ENCODE measurements at places on chromosomes 3 and 15. TPM values are rescaled to one million over a fixed set of nuclear protein-coding genes. Genes with fewer than 3 reads are reported as not detected.
A peak's percentile ranks its signal among the peaks of the same experiment; 100 is the strongest.

DNA sequence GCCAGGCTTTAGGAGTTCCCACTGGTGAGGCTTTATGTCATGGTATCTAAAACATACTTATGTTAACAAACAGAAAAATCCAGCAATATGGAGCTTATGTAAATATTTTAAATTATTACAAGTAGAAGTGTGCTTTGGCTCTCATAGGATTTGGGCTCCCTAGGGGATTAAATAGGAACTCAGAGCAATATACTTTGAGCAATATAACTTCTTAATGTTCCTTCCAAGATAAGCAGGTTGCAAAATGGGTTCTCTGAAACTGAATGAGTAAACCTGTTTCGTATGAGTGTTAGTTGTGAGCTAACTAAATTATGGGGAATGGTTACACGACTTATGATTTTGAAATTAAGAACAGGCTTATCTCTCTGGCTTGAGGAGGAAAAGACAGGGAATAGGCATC lies 366.1 kb upstream of the ZNF385D start:
- H3K36me3 ChIP-seq, result no peaks in the 10 kb centered on the region
- no peaks in the 10 kb centered on the region for H3K27me3 ChIP-seq
- no peak overlapping the region for H3K4me3 ChIP-seq
- no peak for DNase-seq

GRCh38 chr3:36416599-36416998 lies 36.3 kb downstream of the STAC start:
- no peaks in the 10 kb centered on the region for H3K4me1 ChIP-seq
- DNase-seq, result no peak
- no peaks in the 10 kb centered on the region for H3K27me3 ChIP-seq

THSD4 gene
- total RNA-seq, result 71.2 TPM

DNA sequence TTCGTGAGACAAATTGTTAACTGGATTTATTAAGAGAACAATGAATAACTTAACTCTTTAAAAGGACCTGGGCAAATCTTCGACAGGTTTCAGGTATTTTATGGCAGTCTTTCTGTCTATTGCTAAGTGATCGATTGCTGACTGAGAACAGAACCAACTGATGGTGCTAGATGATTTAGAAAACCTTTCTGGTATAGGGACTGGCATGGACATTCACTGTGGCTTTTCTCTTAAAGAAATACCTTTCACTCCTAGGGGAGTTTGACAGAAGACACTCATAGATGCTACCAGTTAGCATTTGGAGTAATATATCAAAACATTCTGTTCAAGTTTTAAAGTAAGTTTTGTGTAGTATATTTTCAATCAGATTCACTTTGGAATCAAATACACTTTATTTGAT lies 654 bp downstream of the PPARG start:
- H3K36me3 ChIP-seq, result no peaks in the 10 kb centered on the region
- H3K27me3 ChIP-seq, result no peaks in the 10 kb centered on the region
- peak overlapping the region; percentile 83 for H3K4me3 ChIP-seq
- H3K4me1 ChIP-seq, result no peaks in the 10 kb centered on the region
- no peak for DNase-seq

DNA sequence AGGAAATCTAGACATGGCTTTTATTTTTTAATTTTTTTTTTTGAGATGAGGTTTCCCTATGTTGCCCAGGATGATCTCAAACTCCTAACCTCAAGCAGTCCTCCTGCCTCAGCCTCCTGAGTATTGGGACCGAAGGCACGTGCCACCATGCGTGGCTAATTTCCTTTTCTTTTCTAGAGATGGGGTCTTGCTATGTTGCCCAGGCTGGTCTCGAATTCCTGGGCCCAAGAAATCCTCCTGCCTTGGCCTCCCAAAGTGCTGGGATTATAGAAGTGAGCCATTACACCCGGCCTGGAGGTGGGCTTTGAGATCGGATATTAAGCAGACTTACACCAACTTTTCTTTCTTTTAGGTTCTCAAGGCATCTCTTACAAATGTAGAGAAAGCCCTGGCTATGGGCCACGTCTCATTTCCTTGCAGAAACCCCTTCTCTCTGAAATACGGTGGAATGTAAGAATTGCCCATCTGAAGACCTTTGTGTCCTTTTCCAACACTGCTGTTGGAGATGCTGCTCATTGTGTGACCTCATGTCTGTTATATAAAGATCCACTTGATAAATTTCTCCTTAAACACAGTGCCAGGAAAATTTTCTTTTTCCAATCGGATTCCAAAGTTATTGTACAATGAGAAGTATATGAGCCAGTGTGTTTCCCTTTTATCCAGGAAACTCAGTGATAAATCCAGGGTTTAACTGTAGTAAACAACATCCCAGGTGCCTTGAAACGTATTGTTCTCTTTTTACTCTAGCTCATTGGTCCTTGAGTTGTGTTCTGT lies 36.8 kb upstream of the CFAP161 start:
- H3K4me1 ChIP-seq, result no peaks in the 10 kb centered on the region
- H3K4me3 ChIP-seq, result no peak overlapping the region
- no peak for DNase-seq

ALS2CL gene
- total RNA-seq, result 25.2 TPM

CPLX3 gene
- total RNA-seq, result not detected

CAPN3 gene
- 19.8 TPM for total RNA-seq

DNA sequence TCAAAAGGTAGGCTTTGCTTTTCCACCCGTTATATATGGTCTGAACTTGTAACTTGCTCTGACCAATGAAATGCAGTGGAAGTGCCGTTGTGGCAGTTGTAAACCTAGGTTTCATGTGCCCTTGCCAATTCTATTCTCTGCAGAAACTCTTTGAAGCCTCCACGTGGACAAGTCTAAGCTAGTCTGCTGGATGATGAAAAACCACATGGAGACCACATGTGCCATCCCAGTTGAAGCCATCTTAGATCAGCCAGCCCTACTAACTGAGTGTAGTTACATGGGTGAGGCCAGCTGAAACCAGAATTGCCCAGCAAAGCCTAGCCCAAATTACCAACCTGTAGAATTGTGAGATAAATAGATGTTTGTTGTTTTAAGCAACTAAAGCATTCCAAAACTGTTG lies 183.7 kb upstream of the KCNH8 start:
- no peak overlapping the region for H3K27ac ChIP-seq
- no peaks in the 10 kb centered on the region for H3K36me3 ChIP-seq
- H3K4me3 ChIP-seq, result no peak overlapping the region

- no peaks in the 10 kb centered on the region for H3K27me3 ChIP-seq
- H3K4me1 ChIP-seq, result no peaks in the 10 kb centered on the region
- no peak overlapping the region for H3K27ac ChIP-seq
- H3K36me3 ChIP-seq, result no peaks in the 10 kb centered on the region
Observed at GRCh38 chr3:82633319-82633718, 871.9 kb upstream of the GBE1 start.

DPH6 gene
- total RNA-seq, result 34.8 TPM

GOLGA6L7 gene
- not detected for total RNA-seq

GRCh38 chr15:30953183-30953582 lies 38.2 kb downstream of the MTMR10 start:
- H3K27ac ChIP-seq, result no peak overlapping the region
- no peak overlapping the region for H3K4me3 ChIP-seq
- no peak for DNase-seq
- H3K36me3 ChIP-seq, result peaks cover 77% of the 10 kb centered on the region
- H3K27me3 ChIP-seq, result no peaks in the 10 kb centered on the region

DNA sequence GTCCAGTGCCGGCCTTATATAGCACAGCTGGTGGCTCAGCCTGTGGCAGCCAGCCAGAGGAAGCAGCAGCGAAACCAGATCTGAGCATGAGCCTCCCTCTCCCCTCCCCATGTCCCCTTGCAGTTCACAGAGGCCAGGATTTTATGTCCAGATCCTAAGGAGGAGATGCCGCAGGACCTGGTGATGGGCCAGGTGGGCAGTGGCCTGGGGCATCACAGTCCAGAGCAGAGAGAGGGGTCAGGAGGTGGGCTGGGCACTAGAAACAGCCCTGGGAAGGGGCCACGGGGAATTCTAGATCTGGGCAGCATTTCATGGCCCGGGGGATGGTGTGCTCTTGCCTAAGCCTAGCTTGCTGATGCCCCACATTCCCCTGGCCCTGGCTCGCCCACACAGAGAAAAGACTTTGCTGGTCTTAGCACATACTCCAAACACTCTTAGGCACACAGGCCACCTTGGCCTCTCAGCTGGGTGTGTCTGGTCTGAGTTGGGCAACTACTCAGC lies 259 bp upstream of the CILP start:
- H3K36me3 ChIP-seq, result no peaks in the 10 kb centered on the region
- H3K4me3 ChIP-seq, result no peak overlapping the region
- no peaks in the 10 kb centered on the region for H3K4me1 ChIP-seq
- no peak overlapping the region for H3K27ac ChIP-seq
- DNase-seq, result no peak

GRCh38 chr3:150221904-150222523 lies 186.1 kb upstream of the TSC22D2 start:
- no peaks in the 10 kb centered on the region for H3K27me3 ChIP-seq
- DNase-seq, result no peak
- H3K36me3 ChIP-seq, result no peaks in the 10 kb centered on the region
- no peak overlapping the region for H3K4me3 ChIP-seq
- no peak overlapping the region for H3K27ac ChIP-seq
- H3K4me1 ChIP-seq, result peaks cover 10% of the 10 kb centered on the region

DNA sequence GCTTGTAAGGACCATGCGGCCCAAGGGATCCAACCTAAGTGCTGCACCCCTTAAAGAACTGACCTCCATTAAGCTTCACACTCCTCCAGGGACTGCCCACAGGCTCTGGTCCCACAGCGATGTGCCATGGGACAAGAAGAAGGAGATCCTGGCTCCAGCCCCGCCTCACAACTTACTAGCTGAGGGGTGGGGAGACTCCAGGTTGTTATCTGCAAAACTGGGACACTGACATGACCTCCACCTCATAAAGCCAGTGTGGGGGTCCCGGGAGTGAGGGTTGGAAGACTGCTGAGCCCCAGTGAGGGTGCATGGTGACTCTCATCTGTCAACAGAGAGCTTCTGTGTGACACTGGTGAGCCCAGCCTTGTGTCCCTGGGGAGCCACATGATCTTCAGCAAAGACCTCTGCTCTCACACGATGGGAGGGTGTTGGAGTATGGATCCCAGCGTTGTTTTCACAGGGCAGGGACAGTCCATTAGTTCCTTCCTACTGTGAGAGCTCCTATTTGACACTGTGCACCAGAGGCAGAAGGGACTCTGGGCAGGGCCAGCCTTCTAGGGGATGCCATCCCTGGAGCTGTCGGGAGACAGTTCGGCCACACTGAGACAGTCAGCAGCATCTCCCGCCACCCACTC lies 26.7 kb downstream of the EAF1 start:
- no peak for DNase-seq
- no peaks in the 10 kb centered on the region for H3K27me3 ChIP-seq
- H3K4me3 ChIP-seq, result no peak overlapping the region
- H3K27ac ChIP-seq, result no peak overlapping the region
- peaks cover 4% of the 10 kb centered on the region for H3K36me3 ChIP-seq
- H3K4me1 ChIP-seq, result no peaks in the 10 kb centered on the region

IMPG2 gene
- 0.21 TPM for total RNA-seq

DNA sequence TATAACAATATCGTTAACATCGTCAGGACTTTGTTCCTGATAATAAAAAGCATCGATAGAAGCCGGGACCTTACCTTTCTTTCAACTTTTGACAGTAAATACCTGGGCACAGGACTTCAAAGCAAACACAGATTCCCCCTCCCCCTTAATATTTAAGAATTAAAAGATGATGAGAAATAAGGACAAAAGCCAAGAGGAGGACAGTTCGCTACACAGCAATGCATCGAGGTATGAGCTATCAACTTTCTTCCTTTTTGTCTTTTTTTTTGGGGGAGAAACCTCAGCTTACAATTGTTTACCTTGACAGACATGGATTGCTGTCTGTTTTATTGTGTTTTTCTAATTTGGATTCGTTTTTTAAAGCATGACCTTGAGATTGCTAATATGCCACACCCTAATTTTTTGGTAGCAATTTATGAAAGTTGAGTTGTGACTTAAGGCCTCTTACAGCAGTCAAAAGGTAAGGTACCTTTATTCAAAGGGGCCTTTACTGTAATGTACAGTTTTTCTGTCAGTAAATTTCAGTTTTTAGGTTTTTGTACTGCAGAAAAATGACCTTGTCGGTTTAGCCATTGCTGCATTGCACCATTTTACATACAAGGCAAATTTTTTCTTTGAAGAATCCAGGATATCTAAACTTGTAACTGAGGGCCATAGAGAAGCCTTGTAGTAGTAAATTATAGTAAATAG lies 1.1 kb downstream of the CHD2 start:
- H3K27ac ChIP-seq, result peak overlapping the region; percentile 98
- no peak for DNase-seq
- H3K4me1 ChIP-seq, result peaks cover 65% of the 10 kb centered on the region
- H3K27me3 ChIP-seq, result no peaks in the 10 kb centered on the region
- H3K36me3 ChIP-seq, result peaks cover 8% of the 10 kb centered on the region
- peak overlapping the region; percentile 81 for H3K4me3 ChIP-seq

GRCh38 chr3:8879347-8879944 lies 83.8 kb downstream of the RAD18 start:
- no peak overlapping the region for H3K27ac ChIP-seq
- DNase-seq, result no peak
- H3K4me3 ChIP-seq, result no peak overlapping the region
- H3K36me3 ChIP-seq, result no peaks in the 10 kb centered on the region
- no peaks in the 10 kb centered on the region for H3K4me1 ChIP-seq
- no peaks in the 10 kb centered on the region for H3K27me3 ChIP-seq

DNA sequence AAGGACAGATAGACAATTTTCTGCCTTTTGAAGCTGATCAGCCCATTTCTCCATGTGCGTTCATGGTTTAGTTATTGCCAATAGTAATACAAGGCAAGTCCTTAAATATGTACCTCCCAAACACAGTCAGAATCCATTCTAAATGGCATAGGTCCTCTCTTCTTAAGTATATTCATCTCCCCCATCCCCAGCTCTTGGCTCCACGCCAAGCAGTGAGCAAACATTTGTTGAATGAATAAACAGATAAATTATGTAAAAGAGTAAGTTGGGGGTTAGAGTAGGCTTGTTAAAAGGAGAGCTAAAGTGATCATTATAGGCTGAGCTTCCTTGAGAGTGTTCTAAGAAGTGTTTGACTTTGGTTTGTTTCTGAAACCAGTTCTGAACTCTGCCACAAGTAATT lies 241.3 kb downstream of the ITPR1 start:
- no peak for DNase-seq
- no peak overlapping the region for H3K27ac ChIP-seq
- H3K36me3 ChIP-seq, result peaks cover 14% of the 10 kb centered on the region
- peaks cover 6% of the 10 kb centered on the region for H3K4me1 ChIP-seq

CHDH gene
- 8.4 TPM for total RNA-seq

DNA sequence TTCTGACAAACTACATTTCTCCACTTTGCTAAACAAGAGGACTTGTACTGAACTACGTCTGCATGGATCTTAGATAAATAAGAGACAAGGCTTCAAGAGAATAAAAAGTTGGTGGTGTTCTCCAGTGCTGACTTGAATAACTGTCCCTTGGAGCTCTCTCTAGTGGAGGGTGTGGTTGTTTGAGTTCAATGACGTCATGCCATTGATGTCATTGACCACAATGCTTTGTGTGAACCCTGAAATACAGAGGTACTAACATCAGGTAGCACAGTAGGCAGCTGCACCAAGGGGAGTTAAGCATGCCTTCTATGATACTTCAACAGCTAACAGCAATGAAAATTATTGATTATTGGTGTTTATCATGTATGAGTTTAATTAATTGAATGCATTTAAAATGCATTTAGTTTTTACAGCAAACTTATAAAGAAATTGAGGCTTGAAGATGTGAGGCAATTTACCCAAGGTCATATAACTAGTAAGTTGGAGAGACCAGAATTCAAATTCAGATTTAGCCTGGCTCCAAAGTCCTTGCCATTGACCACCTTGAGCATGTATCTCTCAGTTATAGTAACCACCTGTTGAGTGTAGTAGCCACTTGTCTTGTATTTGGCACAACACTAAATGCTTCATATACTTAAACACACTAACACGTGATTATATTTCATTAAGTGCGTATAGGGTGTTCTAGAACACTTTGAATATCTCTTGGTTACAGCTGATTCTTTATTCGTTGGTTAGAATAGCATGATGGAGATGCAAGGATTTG lies 126.0 kb upstream of the ANKRD28 start:
- H3K36me3 ChIP-seq, result no peaks in the 10 kb centered on the region
- no peaks in the 10 kb centered on the region for H3K4me1 ChIP-seq
- H3K4me3 ChIP-seq, result no peak overlapping the region
- no peaks in the 10 kb centered on the region for H3K27me3 ChIP-seq
